ENCODE measurements at places on chromosomes 7 and 10.

DNA sequence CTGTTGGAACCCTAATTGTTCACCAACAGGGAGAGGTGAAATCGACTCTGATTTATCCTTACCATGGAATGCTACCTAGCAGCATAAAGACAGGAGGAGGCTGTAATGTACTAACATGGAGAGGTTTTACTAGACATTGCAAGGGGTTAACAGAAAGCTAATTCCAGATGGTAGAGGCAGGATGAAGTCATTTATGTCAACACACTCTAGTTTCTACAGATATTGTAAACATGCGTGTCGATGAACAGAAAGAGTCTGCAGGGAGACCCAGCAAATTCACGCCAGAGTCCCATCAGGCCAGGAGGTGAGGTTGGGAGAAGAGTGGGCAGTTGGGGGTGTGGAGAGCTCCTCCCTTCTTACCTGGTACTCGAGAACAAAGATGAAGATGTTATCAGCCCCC lies 7.0 kb downstream of the NPC1L1 start:
- DNase-seq: no peak

- no peak for DNase-seq
Observed at GRCh38 chr7:40843338-40843985, 708.7 kb downstream of the SUGCT start.

DNA sequence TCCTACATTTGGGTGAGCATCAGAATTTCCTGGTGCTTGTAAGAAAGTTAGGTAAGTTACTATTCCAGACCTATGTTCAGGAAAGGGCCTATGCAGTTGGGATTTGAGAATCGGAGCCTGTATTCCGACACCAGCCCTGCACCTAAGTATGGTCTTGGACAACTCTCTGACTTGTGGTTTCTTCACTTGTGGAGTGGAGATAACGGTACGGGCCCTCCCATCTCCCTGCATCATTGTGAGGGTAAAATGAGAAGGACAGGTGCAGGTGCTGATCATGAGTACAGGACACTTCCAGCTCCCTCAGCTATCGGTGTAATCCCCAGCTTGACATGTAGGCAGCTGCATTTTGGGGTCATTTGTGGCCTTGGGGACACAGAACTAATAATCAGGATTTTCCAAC lies 138.3 kb upstream of the NAMPT start:
- DNase-seq: no peak

DNA sequence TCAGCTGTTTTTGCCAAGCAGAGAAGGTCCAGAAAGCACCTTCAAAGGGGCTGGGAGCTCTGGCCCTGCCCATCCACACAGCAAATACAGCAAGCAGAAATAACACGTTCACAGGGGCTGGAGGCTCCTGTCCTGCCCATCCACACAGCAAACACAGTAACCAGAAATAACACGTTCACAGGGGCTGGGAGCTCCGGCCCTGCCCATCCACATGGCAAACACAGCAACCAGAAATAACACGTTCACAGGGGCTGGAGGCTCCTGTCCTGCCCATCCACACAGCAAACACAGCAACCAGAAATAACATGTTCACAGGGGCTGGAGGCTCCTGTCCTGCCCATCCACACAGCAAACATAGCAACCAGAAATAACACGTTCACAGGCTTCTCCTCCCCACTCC lies 558.1 kb downstream of the PTPRN2 start:
- DNase-seq: no peak

DNA sequence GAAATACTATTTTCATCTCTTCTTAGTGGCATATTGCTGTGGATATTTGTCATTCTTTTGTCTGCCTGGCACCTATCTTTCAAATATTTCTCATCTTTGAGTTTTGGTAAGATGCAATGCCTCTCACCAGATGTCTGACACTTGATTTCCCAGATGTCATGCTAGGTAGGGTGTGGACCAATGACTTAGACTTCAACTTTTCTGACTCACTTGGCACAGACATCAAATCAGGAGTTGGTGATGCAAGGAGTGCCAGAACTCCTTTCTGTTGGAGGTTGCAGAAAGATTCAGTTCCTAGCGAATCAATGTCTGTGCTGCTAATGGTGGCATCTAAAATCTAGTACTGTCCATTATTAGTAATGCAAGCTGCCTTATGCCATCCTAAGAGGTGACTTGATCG lies 216.9 kb upstream of the FERD3L start:
- DNase-seq: no peak

GRCh38 chr10:74507951-74508350 lies 318.4 kb upstream of the KAT6B start:
- DNase-seq: no peak
